Stimulated activated CD4-positive, alpha-beta T cell treated with anti-CD3 and anti-CD28 coated beads, Interleukin-1b, Interleukin-23, amount 100 ng/mL, for 1 hour (primary cell): ENCODE measurements at places on chromosomes 12 and 14.

DNA sequence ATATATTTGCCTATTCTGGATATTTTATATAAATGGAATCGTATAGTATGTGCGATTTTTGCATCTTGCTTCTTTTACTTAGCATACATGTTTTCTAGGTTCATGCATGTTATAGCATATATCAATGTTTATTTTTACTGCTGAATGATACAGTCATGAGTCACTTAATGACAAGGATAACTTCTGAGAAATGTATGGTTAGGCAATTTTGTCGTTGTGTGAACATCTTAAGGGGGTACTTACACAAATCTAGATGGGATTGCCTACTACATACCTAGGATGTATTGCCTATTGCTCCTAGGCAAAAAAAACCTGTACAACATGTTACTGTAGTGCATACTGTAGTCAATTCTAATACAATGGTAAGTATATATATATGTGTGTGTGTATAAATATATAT, 8.8 kb downstream of the USP15 start:
- no peak for DNase-seq

- DNase-seq = no peak
These were observed 15.4 kb upstream of the NIN start for GRCh38 chr14:50846226-50846880.

- no peak for DNase-seq
These were observed 257.1 kb downstream of the ADAMTS20 start for GRCh38 chr12:43294916-43295315.

DNA sequence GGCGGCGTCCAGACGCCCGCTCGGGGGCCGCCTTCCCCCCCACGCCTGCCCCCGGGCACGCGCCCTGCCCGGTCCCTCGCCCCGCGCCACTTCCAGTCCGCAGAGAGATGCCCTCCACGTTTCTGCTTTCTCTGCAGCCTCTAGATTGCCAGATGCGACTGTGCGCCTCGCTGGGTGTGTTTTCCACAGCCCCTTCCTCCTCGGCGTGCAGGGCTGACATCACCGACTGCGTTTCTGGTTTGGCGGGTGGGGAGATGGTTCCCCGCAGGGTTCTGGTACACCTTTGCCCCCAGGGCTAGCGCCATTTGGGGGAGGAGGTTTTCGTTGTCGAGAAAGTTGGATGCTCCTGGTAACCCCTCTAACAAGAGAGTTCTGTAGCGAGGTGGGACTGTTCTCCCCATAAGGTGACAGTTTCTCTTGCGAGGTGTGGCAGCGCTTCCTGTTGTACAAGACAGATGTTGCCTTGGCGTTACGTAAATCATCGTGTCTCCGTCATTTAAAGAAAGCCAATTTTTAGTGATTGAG, 1.5 kb downstream of the CALM1 start:
- DNase-seq = no peak

DNA sequence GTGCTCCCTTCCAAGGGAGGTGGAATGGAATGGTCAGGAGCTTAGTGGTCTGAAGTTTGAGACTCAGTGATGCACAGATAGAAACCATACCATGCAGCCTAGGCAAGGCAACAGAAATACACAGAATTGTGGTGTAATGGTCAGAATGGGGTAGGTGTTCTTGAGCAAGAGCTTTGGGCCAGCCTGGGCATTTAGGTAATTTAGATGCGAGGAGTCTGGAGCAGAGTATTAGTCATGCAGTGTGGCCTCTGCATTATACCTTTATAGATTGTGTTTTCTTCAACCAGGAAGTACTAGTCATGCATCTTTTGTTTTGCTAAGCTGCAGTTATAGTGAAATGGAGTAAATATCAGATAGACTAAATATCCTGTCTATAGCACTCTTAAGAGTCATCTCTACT, 118.3 kb downstream of the DAAM1 start:
- DNase-seq = no peak

DNA sequence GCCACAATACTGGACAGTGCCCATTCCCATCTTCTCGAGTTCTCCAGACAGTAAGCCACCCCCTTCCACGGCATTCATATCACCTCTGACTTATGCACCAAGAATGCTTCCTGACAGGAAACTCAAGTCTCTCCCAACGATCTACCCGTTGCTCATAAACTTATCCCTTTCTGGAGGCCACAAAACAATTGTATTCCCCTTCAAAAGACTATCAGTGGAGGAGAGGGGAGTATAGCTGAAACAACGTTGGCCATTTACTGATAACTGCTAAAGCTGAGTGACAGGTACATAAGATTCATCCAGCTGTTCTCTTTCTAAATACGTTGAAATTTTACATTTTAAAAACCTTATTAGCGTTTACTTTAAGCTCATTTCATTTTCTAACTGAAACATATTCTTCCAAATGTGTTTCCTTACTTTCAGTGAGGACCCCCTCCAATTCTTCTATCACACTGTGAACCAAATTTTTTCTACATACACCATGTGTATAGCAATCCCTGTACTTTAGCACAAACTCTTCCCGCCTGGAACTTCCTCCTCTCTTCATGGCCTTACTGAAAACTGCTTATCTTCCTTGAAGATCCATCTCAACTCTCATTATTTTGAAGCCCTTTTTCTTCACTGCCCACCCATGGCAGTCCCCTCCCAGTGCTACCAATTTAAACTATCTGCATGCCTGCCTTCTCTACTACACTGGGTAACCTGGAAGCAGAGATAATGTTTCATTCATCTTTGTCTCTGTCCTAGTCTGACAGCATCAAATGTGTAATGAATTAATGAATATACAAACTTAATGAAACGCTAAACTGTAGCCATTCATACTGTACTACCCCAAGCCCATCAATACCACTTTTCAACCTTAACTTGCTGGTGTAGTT, 28.8 kb downstream of the ATXN2 start:
- no peak for DNase-seq

GRCh38 chr14:50312734-50313054, 570 bp downstream of the DMAC2L start:
- no peak for DNase-seq

- no peak for DNase-seq
These were observed 18.3 kb upstream of the SERPINA4 start for GRCh38 chr14:94542811-94543440.

DNA sequence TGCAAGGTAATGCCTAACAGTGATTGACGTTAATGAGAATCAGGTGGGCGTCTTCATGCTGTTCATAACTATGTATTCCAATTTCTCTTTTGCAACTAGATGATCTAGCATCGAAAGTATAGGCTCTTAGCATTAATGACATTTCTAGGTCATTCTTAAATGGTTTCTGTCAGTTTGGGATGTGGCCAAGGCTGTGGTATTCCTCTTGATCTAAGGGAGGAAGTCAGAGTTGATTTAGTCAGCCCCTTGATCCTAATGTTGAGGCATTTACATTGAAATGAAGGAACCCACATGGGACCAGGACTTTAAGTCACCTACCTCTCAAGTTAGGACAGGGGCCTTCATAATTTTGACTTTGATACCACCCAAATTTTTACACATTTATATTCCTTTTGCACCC, 448.1 kb downstream of the NPAS3 start:
- no peak for DNase-seq

DNA sequence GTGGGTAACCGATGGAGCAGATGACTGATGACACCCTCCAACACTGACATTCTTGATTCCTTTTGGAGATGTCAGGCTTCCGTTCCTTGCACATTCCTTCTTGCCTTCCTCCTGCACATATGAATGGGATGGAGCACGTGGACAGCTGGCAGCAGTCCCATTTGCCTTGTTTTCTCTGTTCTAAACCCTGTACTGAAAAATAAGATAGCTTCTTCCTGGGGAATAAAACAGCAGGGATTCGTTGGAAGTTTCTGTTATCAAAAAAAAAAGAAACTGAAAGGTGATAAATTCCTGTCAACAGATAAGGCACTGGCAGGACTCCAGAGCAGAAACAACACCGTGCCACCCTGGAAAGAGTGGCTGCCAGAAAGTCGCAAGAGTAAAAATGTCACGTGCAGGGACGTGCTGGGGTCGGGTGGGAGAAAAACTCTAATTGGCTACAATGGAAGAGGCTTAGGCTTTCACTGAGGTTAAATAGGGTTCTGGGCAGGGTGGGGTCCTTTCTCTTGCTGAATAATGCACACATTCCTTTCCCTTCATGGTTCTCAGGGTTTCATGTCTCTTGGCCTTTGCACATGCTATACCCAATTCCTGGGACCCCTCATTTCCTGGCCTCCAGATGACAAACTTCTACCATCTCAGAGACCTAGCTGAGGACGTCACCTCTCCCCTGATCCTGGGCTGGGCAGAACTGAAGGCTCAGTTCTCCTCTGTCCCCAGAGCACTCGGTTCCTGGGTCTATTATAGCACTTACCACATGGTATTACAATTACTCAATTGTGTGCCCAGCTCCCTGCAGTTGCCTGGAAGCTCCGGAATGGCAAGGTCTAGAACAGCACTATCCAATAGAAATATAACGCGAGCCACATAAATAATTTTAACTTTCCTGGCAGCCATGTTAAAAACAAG, 7.0 kb upstream of the NUAK1 start:
- no peak for DNase-seq

GRCh38 chr12:43226151-43226550, 325.9 kb downstream of the ADAMTS20 start:
- DNase-seq = no peak

- no peak for DNase-seq
These were observed 9.2 kb upstream of the ABCD2 start for GRCh38 chr12:39628836-39629235.

GRCh38 chr14:104154246-104154645, 15.9 kb downstream of the KIF26A start:
- no peak for DNase-seq

- no peak for DNase-seq
These were observed 98.3 kb upstream of the DIO3 start for GRCh38 chr14:101462726-101463565.

DNA sequence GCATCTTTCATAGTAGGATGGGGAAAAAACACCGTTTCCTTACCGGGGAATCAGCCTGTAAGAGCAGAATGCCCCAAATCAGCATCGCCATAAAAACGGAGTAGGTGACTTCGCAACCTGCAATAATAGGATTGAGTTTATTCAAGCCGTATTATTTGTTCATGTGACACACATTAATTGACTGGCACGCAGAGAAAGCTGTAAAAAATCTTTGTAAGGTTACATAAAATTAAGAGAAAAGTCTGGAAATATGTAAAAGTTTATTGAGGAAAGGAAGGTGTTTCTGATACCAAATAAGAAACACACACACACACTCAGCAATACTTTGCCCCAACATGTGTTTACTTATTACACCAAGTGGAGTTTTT, 628 bp upstream of the CAPRIN2 start:
- DNase-seq = no peak

DNA sequence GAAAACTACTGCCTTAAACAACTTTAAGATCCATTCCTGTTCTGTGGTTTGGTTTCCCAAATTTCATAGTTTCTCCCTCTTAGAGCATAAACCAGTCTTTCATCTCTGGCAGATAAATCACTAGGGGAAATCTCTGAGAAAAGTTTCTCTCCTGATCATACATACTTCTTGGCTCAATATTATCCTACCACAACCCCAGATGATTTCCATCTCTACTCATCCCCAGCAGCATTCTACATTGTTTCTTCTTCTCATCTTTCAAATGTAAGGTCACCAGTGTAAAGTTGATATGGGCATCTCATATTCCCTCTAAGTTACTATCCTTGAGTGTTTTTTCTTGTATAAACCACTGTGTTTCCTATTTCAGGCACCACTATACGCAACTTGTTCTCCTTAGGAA, 45.9 kb upstream of the PLEKHG7 start:
- DNase-seq = no peak

GRCh38 chr14:58919217-58919616, 269.2 kb upstream of the DAAM1 start:
- DNase-seq = no peak

DNA sequence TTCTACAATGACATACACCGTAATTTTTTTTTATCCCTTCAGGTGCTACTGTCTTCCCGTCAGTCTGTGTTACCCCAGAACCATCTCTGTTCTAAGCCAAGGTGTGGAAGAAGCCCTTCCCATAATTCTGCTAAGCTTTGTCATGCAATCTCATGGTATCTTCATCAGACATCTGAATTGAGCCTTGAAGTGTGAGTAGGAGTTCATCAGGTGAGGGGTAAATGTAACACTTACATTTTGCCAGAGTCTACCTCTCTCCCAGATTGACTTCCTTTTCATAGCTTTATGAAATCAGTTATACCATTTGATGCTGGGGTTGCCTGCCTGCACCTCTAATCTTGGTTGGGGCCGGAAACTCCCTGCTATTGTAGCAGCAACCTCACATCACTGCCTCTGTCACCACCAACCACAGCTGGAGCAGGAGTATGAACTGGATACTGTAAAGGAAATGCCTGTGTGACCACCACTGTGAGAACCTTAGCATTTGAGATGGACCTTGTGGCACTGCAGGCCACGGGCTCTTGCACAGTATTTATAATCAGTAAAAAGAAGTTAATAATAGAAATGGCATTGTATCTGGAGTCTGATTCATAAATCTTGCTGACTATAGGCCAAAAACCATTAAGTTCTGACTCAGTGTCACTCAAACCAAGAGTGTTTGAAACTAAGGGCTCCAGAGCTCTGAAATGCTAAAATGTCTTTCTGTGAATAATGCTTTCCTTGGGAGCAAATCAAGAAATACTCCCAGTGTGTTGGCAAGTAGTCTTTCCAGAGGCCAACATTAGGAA, 58.7 kb upstream of the STK38L start:
- no peak for DNase-seq

GRCh38 chr12:115337693-115338543, 653.9 kb upstream of the TBX3 start:
- DNase-seq = no peak

DNA sequence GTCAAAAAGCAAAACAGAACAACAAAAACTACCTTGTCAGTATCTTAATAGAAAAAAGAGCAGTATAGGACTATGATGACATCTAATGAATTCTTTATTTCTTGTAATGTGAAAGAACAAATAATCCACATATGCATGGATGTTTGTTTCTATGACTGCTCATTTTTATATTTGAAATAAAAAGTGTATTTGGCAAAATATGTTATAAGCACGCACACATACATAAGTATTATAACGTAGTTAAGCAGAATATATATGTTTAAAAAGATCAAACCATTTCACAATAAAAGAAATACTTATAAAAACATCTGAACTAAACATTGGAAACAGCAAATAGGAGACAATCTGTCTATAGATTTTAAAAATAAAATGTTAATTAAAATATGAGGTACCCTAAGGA, 74.8 kb downstream of the MIPOL1 start:
- DNase-seq = no peak

GRCh38 chr14:52312931-52313355, 1.2 kb upstream of the PTGER2 start:
- DNase-seq = no peak

DNA sequence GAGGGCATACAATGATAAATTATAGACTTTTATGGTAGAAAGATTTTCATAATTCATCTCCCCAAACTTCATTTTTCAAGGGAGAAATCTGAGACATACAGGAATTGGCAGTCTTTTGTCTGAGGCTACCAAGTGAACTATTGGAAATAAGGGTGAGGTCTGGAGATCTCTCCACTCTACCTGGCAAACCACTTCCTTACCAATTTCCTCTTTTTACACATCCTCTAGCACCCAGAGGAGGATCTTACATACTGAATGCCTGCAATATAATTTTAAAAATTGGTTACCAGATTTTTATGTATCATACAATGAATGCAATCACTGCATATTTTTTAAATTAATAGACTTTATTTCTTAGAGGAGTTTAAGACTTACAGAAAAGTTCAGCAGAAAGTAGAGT, 6.6 kb downstream of the PDE6H start:
- no peak for DNase-seq

GRCh38 chr12:89083491-89083890, 268.8 kb downstream of the DUSP6 start:
- DNase-seq = no peak

- no peak for DNase-seq
These were observed 19.8 kb downstream of the MMAB start for GRCh38 chr12:109553483-109553882.
